Naive thymus-derived CD8-positive, alpha-beta T cell (primary cell): ENCODE measurements at places on chromosomes 2 and 18.
A peak's percentile ranks its signal among the peaks of the same experiment; 100 is the strongest.

DNA sequence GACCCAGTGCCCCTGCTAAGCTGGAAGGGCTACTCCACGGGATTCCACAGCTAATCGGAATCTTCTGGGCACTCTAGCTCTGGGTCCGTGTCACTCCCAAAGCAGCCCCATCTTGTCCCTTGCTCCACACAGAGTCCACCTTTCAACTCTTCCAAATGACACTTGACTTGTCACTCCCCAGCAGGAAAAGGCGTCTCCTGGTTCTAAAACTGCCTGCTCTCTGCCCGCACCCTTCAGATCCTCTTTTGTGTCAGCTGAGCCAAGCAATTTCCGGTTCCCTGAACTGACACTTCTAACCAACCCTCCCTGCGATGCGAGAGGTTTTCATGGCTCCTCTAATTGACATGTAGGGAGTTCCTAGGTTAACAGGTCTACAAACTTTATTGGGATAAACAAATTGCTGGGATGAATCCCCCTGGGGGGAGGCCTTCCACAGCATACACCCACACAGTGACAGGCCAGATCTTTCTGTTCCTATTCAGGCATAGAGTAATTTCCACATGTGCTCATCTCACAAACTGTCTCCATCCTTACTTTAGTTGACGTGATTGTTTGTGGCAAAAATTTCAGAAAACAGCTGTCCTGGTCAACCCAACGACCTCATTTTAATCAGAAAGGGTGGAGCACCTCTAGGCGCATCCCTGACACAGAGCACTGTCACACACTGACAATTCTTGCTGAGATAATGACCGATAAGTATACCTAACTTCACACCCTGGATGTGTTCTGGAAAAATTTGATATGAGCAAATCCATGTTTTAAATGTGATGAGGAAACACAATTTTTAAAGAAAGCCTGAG, 104.9 kb downstream of the RBMS1 start:
- DNase-seq = peak; percentile 50

DNA sequence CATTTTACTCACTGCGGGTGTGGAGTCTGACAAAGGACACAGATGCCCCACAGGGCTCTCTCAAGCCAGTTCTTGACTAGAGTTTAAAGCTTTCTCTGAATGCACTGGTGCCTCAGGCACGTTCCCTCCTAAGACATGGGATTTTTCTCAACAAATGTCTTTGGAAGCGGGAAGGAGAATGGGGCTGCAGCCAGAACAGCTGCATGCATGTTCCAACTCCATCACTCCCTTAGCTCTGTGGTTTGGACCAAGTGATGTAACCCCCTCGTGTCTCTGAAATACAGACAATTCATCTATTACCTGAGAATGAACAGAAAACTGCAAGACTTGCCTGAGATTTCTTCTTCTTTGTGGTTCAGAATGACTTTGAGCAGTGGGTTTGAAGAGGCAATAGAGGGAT, 141.7 kb upstream of the SERPINE2 start:
- DNase-seq = no peak

GRCh38 chr18:64886995-64887394, 738.1 kb upstream of the LINC00305 start:
- DNase-seq = no peak

- no peak for DNase-seq
Measured at GRCh38 chr2:112669667-112670066, 23.9 kb downstream of the SLC20A1 start.

- DNase-seq = no peak
Measured at GRCh38 chr2:236592821-236593220, 23.2 kb downstream of the ACKR3 start.

DNA sequence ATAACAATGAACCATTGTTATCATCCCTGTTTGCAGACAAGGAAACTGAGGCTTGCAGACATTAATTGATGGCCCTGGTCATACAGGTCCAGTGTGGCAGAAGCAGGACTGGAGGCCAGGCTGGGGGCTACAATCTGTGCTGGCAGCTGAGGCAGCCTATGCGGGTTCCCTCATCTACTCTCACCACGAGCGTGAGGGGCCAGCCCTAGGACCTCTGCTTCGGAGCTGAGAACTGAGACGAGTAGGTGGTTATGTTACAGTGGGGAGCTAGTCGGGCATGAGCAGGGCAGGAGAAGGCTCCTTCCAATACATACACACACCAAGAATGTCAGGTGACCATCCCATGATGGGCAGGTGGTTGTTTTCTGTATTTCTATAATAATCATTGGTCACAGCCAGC, 82.2 kb upstream of the ASB18 start:
- DNase-seq = no peak

- DNase-seq = no peak
Measured at GRCh38 chr2:130743278-130743677, 12.1 kb upstream of the AMER3 start.

GRCh38 chr2:5035057-5035488, 657.1 kb upstream of the SOX11 start:
- no peak for DNase-seq

DNA sequence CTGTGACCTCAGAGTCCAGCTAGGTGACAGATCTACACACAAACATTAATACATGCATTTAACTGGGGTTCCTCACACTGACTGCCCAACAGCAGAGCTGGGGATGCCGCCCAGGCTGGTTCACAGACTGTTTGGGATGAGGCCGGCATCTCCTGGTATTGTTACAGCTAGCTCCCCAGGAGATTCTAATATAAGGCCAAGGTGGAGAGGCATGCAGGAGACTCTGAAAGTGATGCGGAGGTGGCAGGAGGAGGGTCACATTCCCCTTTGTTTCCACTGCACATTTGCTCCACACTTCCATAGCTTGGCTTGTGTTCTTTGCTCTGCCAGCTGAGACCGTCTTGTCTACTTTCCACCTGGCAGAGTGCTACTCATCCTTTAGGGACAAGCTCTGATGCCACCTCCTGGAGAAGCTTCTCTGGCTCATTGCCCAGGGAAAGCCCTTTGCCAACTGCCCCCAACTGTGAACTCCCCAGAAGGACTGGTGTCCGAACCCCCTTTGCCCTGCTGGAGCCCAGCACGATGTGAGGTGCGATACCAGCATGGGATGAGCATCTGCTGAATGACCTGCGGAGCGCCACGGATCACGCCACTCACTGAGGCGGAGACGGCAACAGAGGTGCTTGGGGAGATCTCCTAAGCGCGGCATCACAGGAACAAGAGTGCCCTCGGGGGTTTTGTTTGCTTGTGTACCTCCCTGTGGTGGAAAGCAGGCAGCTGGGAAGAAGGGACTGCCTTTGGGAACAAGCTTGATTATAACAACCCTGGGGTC, 88.8 kb downstream of the UXS1 start:
- DNase-seq = no peak

- DNase-seq = no peak
Measured at GRCh38 chr2:46315103-46315890, 18.1 kb downstream of the EPAS1 start.

GRCh38 chr2:204251158-204251997, 293.9 kb upstream of the PARD3B start:
- DNase-seq = no peak

GRCh38 chr2:20436716-20437470, 10.0 kb upstream of the RHOB start:
- no peak for DNase-seq

GRCh38 chr18:75253784-75254183, 43.2 kb downstream of the TSHZ1 start:
- DNase-seq = no peak

DNA sequence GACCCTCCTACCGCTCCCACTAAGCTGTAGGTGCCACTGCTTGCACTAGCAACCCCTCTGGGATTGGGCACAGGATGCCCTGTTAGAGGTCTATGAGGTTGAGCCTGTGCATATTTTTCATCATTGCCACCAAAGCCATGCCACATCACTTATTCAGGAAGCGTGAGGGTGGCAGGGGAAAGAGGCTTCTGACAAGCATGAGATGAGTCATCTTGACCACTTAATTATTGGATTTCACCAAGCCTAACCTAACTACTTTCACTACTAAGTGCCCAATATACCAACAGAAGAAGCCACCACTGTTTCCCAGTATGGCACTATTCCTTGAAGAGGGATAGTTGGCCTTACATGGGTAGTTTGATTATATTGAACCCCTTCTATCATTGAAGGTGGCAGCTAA, 181.3 kb upstream of the EPHA4 start:
- DNase-seq = no peak

DNA sequence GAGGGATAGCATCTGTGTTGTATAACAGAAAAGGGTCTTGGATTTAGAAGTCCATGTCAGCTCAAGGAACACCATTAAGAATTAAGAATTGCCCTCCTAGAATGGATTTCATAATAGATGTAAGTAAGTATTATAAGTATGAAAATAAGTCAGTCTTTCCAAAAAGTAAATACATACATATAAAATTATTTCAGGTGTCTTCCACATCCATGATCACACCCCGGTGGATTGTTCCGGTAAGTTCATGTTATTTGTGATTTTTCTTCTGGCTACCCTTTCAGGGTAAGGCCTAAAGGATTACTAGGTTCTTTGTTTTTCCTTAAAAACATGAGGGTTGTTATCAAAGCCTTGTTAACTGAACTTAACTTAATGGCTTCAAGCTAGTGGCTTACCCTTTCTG, 55.9 kb downstream of the TMEM185B start:
- no peak for DNase-seq

GRCh38 chr2:124339709-124340108, 314.6 kb downstream of the CNTNAP5 start:
- DNase-seq = no peak

- DNase-seq = no peak
Measured at GRCh38 chr18:48803951-48804855, 146.6 kb downstream of the SMAD7 start.

DNA sequence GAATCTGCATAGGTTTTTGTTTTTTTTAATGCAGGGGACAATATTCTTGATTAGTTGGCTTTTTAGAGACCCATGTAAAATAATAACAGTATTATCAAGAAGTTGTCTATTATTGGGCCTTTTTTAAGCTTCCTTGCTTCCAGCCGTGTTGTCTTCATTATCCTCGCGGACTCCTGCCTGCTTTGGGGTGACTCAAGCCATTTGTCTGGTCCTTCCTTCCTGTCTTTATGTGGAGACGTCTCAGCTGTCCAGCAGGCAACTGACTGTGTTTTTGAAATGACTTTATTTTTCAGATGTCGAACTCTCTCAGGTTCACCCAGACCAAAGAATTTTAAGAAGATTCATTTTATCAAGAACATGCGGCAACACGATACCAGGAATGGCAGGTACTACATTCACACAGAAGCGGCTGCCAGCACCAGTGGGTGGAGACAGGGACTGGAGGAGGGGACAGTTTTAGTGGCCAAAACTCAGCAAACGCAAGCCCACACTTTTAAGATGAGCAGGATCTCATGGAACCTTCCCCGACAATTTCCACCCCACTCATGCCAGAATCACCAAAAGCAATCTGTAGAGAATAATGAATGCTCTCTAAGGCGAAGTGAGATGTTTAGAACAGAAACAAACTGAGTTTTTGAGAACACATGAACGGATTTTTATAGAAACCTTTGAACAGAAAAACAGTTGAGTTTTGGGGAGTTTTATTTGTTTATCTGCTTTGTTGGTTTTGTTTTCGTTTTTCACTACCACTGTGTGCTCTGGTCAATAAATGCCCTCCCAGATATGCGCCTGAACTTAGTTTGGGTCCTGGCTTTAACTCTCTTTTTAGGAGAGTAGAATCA, 59.1 kb downstream of the CABLES1 start:
- DNase-seq = no peak

GRCh38 chr18:421247-422155, 79.0 kb downstream of the COLEC12 start:
- no peak for DNase-seq

DNA sequence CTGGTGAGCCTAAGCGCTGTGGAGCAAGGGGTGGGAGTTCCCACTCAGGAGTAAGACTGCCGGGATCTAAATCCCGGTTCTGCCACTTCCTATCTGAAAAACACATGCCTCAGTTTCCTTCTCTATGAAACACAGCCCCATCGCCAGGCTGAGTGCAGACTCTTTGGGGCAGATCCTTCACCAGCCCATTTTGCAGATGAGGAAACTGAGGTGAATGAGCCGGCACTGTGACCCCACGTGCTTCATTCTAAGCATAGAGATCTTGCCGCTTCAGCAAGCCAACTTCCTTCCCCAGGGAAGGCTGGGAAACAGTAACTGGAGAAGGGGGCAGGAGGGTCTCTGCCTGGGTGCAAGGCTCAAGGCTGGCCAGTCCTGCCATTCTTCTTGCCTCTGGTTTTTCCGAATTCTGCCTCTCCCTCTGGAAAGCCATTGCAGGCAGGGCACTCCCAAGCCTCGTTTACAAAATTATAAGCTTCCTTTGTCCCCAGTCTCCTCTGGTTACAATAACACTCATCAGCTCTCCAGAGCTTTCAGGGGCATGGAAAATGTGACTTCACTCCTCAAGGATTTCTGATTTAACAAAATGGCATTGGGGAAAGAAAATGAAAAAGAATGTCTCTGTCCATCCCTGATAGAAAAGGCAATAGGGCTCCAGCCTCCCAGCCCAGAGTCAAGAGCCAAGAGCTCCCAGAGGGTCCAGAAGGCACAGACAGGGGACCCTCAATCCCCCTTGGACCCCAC, 249.2 kb downstream of the TNS1 start:
- DNase-seq = no peak

GRCh38 chr2:200761266-200761665, 50.4 kb upstream of the BZW1 start:
- no peak for DNase-seq

DNA sequence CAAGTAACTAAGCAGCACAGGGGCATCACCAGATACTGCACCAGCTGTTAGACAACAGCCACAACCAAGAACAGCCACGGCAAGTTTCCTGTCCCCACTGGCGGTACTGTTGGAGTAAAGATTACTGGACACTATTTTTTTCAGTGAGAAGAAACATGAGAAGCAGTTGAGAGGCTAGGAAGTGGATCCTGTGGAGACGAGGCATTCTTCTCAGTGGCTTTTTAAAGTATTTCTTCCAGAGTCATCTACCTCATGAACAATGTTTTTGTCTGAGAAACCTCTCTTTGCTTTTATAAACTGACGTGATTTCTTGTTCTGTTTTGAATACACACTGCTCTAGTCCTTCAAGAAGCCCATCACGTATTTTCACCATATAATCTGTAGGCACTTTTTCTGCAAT, 18.8 kb downstream of the TM4SF20 start:
- DNase-seq = no peak

GRCh38 chr2:60891180-60891579, 9.8 kb downstream of the REL start:
- no peak for DNase-seq

DNA sequence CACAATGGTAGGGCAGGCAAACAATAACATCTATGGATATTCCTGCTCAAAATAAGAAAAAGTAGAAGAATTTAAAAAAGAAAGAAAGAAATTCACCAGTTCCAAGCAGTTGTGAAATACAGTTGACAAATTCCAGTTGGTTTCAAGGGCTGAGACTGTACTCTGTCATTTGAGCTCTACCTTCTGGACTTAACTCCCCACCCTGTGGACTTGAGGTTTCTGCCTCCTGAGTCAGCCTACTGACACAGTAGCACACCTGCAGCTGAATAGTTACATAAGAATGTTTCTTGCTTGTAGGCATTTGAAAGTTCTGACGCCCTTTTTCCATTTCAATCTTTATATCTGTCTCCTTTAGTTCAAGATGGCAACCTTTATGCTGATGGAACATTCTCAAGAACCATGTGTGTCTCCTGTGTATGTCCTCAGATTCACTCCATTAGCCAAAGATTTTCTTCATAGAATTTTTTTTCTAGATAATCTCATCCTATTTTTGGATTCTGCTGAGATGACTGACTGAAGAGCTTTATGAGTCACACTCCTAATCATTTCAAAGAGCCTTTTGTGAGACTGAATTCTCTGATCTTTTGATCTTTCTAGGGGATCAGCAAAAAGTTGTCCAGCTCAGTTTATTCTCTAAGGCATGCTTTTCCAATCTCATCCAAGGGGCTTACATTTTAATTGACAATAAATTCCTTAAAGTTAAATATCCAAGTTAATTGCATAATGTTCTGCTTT, 19.1 kb downstream of the NETO1 start:
- no peak for DNase-seq
